Common myeloid progenitor, CD34-positive (primary cell): ENCODE measurements at places on chromosomes 4 and X.
A peak's percentile ranks its signal among the peaks of the same experiment; 100 is the strongest.

GRCh38 chr4:4919927-4920326, 60.5 kb downstream of the MSX1 start:
- no peak for DNase-seq

DNA sequence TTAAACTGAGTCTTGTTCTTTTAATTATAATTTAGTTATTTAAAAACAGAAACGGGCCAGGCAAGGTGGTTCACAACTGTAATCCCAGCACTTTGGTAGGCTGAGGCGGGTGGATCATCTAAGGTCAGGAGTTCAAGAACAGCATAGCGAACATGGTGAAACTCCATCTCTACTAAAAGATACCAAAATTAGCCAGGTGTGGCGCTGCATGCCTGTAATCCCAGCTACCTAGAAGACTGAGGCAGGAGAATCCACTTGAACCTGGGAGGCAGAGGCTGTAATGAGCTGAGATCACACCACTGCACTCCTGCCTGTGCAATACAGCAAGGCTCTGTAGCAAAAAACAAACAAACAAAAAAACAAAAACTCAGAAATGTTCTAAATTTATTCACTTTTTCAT, 852.9 kb downstream of the TECRL start:
- DNase-seq: no peak

DNA sequence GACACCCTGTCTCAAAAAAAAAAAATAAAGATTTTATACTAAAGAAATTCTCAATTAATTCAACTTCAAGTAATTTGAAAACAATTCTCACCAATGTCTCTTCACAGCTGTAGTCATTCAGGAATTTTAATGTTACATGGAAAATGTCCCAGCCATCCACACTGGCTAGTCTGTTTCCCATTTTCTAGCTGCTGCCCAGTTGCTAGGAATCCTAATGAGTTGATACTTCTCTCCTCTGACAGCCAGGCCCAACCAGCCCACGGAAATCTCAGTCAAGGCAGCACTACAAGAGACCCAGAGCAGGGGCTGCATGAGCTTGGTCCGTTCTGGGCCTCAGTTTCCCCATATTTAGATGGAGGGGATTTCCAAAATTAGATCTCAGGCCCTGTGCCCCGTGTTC, 59.1 kb downstream of the CASP3 start:
- no peak for DNase-seq

- DNase-seq: no peak
Observed at GRCh38 chrX:49211074-49211473, 11.1 kb upstream of the SYP start.

GRCh38 chrX:82756272-82756671, 751.8 kb upstream of the POU3F4 start:
- no peak for DNase-seq

- no peak for DNase-seq
Observed at GRCh38 chr4:85543832-85544231, 68.9 kb downstream of the ARHGAP24 start.

DNA sequence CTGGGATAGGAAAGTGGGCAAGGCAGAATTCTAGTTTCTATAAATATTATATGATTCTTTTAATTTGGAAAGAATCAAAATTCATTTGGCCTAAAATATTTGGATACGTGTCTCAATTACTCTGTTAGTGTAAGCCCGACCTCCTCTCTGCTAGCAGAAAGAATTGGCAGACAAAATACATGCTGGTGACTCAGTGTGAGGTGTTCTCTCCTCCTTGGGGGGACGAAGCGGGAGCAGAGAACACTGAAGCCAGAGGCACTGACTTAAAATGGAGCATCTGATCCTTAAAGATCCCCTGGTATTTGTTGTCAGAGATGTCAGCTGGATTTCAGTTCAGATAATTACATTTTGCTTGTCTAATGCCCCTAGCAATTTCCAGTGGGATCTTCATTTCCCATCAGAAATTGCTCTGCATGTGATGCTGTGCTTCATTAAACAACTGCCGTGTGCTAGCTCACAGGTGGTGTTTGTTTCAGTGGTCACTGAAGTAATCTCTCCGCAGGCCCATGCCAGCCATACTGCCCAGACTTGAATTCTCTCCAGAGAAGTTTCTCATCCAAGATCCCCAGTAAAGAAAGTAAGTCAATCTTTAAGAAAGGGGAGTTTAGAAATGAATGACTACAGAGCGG, 188.7 kb upstream of the TLL1 start:
- DNase-seq: no peak

- DNase-seq: peak; percentile 54
Observed at GRCh38 chrX:102515975-102516941, at the start of gene TMSB15A. TSS of gene TMSB15A (minus strand) at chrX:102516739.

DNA sequence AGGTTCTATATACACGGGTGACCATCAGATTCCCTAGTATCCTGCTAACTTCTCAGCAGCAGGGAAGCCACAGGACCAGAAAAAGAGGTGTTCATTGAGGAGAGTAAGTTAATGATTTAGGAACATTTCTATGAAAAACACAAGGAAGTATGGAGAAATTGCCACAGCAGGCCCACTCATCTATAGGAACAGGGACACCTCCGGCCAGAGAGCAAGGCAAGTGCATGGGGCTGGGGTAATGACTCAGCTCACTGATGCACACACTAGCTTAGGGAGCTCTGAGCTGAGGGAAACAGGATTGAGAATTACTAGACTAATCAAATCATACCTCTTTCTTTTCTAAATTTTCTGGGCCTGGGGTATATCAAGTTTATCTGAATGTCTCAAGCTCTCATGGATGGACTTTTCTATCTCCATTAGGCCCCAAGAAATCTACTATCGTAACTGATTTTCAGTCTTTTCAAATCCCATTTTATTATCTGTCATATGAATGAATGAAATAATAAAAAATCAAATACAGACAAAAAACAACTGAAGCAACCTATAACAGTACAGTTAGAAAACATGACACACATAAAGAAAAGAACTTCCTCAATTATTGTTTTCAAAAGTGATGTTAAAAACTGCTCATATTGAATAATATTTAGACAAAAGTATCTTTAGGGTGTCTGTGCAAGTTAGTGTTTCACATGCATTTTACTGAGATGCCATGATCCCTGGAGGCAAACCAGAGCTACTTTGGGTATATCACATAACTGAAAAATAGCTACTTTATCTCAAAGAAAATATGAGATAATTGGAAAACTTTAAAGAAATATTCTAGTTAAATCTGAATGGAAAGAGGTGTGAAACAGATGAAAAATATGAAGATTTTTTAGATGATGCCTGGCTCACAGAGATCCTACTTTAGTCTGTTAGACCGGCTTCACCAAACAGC, 89.8 kb downstream of the FBXO8 start:
- DNase-seq: no peak

- DNase-seq: peak; percentile 80
Observed at GRCh38 chr4:3369781-3370674, 71.7 kb upstream of the HGFAC start.

- DNase-seq: peak; percentile 82
Observed at GRCh38 chr4:37891260-37892159, 626 bp downstream of the TBC1D1 start.

DNA sequence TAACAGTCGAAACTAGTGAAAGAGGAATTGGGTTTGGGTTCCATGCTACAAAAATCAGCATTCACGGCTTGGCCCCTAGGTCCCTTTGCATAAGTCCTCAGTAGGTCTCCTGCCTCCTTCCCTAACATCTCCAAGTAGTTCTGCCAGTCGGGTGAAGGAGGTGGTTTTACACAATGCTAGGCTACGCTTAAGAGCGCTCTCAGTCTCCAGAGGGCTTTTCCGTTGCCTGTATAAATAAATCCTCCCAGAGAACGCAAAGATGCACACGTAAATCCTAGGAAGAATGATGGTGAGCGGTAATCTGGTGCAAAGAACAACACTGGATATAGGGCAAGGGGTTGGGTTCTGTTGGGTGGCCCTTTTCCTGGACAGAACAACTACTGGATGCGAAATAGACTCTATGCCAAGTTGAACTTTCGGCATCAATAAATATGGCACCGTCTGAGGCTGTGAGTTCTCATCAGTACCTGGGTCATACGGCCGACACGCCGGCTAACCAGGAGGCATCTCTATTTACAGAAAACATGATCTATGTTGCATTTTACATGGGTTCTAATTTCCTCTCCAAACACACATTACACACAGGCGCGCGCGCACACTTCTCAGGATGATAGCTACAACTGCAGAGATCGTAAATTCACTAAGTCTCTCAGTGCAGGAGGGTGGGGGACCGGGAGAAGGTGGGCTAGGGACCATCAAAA, 1.3 kb downstream of the CAMK2D start:
- DNase-seq: peak; percentile 56

- no peak for DNase-seq
Observed at GRCh38 chr4:33411182-33411581, 2691.0 kb downstream of the PCDH7 start.

DNA sequence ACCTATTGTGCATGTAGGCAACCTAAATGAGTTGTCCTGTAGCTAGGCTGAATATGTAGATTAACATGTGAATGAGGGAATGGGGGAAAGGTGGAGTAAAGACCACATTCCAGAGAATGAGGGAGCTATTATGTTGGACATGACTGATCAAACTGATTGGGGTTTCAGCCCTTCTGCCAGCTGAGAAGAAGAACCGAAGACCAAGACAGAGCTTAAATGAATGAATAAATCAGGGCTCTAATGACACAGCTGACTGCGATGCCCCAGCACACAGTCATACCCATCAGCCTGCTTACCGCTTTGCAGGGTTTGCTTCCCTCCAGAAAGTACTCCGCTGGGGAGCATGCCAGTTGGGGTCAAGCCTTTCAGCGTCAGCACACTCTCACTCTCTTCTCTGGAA, 315.4 kb downstream of the PPP3CA start:
- DNase-seq: no peak

DNA sequence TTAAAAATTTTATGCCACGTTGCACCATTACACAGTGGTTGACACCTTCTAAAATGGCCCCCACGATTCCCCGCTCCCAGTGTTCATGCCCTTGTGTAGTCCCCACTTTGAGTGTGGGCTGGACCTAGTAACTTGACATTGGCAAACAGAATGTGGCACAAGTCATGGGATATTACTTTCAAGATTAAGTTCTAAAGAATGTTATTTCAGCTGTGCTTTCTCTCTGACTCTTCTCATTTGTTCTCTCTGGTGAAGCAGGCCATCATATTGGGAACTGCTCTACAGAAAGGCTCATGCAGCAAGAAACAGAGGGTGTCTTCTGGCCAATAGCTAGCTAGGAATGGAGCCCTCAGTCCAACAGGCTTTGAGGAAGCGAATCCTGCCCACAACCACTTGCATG, 67.1 kb downstream of the ATXN3L start:
- DNase-seq: no peak

DNA sequence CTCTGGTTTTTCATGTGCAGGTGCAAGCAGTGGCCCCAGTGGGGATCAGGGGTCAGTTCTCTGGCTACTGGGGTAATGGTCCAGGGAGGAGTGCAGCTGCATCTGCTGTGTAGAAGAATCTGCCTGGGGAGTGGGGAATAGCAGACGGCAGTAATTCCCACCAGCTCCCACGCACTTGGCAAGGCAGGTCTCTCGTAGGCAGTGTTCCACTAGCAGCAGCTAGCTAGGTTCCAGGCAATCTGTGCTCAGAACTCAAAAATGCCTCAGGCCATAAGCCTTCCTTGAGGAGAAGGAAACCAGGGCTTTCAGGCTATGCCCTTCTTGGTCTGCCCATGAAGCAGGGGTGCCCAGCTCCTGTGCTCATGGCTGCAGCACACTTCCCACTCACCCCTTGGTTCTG, 38.8 kb downstream of the DCLK2 start:
- DNase-seq: no peak

GRCh38 chr4:86543560-86544309, 50.4 kb upstream of the PTPN13 start:
- no peak for DNase-seq

DNA sequence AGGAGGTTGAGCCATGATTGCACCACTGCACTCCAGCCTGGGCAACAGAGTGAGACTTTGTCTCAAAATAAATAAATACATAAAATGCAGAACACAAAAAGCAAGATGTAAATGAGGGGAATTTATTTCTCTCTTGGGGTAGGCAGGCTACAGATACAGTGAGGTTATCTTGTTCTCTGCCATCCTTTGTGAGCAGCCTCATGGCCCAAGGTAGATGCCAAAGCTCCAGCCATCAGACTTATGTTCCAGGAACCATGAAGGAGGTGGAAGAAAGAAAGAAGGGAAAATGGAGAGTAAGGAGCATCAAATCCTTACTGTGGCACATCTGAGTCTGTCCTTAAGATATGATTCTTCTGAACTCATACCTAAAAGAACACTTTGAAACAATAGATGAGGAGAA, 11.1 kb downstream of the ARSH start:
- no peak for DNase-seq

DNA sequence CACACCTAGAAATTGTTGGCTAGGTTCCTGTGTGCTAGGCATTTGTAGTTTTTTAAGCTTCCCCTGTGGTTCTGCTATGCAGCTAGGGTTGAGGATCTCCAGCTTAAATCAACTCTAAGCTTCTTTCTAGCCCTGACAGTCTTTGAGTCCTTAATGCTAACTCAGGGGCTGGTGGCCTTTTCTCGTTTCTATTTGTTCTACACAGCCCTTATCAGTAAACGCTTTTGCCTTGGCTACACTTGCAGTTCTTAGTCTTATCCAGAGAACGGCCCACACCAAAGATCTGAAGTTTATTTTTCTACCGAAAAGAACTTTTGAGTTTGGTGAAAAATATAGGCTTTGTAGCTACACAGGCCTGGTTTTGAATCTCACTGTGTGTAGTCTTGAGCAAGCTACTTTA, 212.0 kb downstream of the DHX15 start:
- no peak for DNase-seq

DNA sequence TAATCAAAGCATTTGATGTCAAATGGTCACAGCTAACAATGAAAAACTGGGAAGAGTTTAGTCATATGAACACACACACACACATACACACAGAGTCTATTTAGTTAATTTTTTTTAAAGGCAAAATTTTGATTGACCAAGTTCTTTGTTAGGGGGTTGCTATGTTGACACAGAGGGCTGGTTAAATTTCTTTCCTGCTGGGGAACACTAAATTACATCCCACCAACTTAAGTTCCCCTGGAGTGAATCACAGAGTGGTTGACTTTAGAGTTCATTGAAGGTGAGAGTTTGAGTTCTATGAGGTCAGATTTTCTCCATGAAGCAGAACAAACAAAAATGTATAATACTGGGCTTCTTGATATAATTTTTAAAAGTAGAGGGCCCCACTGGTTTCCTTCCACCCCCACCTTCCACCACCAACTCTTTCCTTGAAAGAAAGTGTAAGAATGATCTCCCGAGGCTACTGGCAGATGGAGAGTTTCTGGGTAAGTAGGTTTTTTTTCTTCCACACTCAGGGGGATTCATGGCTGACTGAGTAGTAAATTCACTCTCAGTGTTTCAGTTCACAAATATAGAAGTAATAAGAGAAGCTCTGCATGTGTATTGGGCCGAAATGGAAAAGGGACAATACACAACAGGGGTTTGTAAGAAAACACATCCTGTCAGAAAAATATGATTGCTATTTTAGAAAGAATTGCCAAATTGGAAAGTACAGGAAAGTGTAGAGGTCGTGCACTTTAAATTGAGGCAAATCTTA, 917.0 kb upstream of the LCORL start:
- no peak for DNase-seq

DNA sequence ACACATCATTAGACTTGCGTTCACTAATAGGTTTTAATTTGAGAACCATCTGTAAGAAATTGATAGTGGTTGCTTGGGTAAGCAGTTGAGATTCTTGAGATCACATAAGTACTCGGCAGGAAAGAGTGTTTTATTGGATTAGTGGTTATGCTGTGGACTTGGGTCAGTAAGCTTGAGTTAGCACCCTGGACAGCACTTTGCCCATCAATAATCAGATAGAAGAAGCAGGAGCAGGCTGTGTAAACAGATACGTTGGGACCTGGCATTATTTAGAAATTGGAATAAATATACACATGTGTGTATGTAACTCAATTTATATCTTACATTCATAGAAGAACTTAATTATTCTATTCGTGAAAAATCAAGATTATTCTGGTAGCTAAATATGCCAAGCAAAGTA, 357.5 kb upstream of the SMIM31 start:
- DNase-seq: no peak
